ENCODE measurements at places on chromosomes 7 and 10.

DNA sequence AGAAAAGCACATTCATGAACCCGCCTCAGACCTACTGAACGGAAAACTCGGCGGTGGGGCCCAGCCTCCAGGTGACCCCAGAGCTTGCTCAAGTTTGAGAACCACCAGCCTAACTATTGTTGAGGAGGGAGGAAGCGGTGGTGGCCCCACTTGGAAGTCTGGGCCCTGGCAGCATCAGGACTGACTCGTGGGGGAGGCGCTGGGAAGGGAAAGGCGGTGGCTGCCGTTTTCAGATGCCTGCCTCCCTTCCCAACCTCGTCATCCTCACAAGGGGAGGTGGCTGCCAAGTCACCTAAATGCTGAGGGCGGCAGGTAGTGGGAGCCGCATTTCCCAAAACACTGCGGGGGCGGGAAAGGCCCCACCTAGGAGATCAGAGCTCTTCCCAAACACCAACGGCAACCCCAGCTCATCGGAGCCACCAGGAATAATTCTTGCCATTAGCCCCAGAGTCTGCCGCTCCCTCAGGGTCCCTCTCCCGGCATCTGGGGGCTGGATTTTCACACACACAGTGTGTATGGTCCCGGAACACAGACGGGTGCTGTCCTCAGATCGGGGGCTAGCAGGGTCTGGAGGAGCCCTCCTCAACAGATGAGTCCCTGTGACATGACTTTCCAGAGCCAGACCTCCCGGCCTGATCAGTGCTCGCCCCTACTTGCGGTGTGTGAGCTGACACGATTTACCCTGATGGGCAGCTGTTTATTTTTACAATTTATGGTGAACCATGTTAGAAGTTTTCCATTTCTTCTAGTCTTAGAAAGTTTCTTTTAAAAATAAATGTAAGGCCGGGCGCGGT is 31.3 kb downstream of the PRKAG2 start:
- no peak for DNase-seq

DNA sequence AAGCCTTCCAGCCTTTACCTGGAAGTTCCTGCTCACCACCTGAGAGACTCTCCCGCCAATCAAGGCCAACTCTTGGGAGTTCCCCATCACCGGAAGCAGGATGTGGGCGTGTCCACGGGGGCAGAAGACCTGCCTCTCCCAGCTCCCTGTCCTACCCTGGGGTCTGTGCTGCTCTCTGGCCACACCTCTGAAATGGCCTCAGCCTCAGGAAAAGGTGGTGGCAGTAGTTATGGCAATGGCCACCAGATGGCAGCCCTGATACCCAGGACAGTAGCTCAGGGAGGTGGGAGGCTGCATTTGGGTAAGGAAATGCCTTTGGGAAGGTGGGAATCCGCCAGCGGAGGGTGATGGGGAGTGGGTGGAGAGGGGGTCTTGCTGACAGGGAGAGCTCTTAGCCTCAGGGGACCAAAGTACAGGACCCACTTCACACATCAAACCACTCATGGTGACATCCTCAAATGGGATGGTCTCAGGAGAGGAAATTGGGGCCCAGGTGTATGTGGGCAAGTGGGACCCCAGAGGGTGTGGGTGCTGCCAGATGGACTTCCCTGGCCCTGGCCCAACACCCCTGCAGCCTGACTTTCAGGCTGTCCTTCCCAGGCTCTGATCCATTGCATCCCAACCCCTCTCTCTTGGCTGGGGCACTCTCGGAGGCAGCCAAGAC is 33.9 kb downstream of the KAZALD1 start:
- DNase-seq, result no peak

DNA sequence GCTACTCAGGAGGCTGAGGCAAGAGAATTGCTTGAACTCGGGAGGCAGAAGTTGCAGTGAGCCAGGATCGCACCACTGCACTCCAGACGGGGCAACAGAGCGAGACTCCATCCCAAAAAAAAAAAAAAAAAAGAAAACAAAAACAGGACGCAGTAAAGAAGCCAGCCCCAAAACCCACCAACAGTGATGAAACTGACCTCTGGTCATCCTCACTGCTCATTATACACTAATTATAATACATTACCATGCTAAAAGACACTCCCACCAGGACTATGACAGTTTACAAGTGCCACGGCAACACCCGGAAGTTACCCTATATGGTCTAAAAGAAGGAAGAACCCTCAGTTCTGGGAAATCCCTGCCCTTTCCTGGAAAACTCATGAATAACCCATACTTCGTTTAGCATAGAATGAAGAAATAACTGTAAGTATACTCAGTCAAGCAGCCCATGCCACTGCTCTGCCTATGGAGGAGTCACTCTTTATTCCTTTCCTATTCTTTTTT is 40.0 kb upstream of the EIF4H start:
- no peak for DNase-seq

DNA sequence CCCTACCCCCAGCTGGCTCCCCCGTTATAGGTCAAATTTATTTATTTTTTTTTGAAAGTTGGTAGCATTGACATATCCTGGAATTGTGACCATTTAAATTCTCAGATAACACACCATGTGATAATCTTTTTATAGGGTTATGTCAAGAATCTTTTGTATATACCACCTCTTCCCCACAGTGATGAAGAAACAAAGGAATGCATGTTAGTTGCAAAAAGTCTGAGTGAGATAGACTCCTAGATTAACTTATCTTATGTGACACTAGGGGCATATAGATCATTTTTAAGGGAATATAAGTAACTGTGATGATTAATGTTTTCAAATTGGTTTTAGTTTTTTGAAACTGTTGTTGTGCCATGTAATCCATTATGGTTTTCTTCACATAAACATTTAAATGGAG is 68.3 kb downstream of the MLLT10 start:
- DNase-seq, result no peak

DNA sequence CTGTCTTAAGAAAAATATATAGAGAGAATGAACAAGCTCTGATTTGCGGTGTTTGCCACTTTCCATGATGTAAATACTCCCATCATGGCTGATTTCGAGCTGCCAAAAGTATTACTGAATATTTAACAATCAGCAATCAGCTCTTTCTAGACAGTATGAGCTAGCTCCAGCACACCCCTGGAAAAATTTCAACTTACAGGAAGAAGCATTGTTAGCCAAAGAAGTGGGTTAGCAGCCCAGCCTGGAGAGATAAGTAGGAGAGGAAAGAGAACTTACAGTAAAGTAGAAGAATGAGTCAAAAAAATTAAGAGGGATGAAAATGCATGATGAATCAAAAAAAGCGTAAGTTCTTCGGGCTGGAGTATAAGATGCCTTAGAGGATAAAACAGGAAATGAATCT is 60.6 kb upstream of the ANK3 start:
- no peak for DNase-seq
